ENCODE measurements at places on chromosomes 12 and 14.

DNA sequence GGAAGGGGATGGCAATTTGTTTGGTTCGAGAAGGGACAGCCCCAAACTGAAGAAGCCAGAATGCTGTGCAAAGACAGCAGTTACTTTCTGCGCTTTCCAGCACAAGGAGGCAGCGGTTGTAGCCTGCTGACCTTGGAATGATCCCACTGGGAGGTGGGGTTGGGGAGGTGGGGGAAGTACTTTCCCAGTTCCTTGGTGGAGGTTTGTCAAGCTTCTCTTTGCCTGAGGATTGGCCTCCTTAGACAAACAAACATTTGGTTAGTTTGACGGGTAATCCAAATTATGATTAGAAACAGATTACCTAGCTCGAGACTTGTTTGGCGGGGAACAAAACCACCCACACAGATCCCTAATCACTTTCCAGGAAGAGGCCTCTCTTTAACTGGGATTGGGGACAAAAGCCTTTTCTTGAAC, 79.1 kb upstream of the EGLN3 start:
- DNase-seq = no peak

GRCh38 chr12:132108211-132108832, 35.8 kb downstream of the DDX51 start:
- DNase-seq = no peak

- DNase-seq = no peak
Observed at GRCh38 chr14:55450987-55451386, 10.6 kb upstream of the TBPL2 start.

- DNase-seq = no peak
Observed at GRCh38 chr12:64404470-64405256, 471 bp downstream of the XPOT start.

DNA sequence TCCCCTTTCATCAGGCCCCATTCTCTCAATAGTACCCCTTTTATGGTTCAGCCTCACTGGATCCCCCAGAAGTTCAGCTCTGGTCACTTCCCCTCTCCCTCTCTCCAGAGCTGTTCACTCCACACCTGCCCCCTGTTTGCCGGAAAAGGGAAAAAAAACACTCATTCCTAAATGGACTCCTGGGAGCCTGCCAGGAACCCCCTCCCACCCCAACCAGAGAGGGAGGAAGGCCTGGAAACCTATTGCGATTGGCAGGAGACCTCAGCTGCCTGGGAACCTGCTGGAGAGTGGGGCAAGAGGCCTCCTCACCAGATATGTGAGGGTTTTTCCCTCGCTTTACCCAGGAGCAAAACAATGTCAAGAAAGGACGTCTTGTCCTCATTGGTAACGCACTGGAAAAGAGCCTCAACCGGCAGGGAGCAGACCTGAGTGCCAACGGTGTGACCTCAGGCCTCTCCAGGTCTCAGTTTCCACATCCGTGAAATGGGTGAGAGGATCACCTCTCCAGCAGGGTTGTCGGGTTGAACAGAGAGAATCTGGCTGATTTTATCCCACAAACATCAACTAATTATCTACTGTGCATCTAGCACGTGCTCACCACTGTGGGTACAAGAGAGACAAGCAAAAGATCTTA, 4.6 kb downstream of the DTX1 start:
- no peak for DNase-seq

GRCh38 chr12:69000074-69000473, 67.1 kb upstream of the CPM start:
- no peak for DNase-seq

- DNase-seq = no peak
Observed at GRCh38 chr12:56990648-56991318, 15.6 kb downstream of the ZBTB39 start.

DNA sequence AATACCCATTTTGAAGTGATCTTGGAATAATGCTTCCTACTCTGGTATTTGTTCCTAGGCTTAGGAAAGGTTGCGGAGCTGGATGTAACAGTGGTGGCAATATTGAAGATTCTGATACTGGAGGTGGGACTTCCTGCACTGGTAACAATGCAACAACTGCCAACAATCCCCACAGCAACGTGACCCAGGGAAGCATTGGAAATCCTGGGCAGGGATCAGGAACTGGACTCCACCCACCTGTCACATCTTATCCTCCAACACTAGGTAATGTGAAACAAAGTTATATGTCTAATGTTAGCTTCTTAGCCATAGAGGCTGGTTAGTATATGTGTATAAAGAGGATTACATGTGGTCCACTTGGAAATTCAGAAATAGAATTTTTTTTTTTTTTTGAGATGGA, 197.9 kb downstream of the PCNX1 start:
- DNase-seq = no peak

GRCh38 chr14:74985028-74985310, 17.8 kb upstream of the EIF2B2 start:
- DNase-seq = no peak

DNA sequence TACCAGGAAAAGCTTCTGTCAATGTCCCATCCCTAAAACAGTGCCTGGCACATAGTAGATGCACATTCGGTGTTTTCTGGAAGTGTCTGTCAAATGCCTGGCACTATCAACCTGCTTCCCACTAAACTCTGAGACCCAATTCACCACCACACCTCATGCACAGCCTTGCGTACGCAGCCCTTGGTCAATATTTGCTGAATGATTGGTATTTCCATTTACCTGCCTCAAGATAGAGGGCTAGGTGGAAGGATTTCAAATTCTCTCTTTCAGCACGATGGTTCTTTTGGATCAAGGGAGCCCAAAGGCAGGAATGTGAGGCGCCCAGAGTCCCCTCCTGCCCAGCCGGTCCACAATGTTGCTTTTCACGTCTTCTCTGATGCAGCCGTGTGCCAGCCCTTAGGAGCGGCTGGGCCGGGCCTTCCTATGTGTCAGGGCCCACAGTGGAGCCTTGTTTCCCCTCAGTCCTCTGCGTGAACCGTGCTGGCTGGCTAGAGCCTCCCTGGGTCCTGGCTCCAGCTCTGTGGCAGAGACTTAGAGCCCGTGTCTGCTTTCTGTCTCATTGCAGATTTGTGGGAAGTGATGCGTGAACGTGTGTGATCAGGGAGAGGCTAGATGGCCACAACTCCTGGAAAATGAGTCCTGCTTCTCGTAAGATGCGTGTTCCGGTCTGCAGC, 99.9 kb upstream of the RFLNA start:
- DNase-seq = no peak

- no peak for DNase-seq
Observed at GRCh38 chr12:91400271-91400670, 217.7 kb upstream of the DCN start.
